ENCODE measurements at places on chromosomes 2 and 18.

DNA sequence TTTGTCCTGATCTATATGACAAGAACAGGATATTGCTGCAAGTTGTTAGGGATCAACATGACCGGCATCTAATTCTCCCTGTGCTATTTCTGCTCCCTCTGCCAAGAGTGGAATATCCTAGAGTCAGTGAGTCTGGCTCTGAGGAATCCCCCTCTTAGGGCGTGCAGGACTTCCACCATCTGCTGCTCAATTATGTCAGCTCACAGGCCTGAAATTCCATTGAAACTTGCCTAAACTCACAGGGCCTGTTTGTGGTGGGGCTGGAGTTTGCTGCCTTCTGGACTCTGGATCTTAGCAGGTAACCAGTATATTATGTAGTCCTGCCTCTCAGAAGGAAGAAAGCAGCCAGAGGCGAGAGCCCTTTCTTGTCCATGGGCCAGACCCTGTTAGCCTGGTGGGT lies 323.0 kb downstream of the TSN start:
- no peak for DNase-seq

- no peak for DNase-seq
Measured at GRCh38 chr2:239383759-239384156, 17.1 kb downstream of the HDAC4 start.

DNA sequence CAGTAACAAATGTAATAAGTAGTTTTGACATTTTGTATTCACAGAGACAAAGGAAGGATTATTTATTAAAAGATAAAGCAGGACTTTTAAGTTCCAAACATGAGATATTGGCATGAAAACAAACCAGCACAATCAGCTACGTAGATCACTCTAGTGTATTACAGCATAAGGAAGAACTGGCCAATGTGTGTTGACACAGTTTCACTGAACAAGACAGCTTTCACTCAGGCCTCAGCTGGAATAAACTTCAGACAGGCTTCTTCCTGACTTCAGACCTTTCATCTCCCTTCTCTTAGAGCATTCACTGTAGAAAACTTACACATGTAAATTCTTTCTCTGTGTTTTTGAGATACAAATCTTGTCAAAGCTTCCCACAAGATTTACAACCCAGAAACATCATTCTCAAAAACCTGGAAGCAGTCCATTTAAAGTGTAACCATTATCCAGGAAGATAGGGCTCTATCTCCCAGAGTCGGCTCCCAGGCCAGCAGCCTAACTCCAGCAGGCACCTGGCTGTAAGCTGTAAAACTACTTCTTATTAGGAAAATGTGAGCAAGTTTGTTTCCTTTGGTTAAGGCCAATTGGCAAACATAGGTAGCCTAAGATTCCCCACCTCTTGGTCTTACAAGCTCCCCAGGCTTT lies 768.3 kb upstream of the CDH7 start:
- DNase-seq: no peak

GRCh38 chr18:57959278-57959677 lies 84.7 kb upstream of the NEDD4L start:
- peak; percentile 6 for DNase-seq

DNA sequence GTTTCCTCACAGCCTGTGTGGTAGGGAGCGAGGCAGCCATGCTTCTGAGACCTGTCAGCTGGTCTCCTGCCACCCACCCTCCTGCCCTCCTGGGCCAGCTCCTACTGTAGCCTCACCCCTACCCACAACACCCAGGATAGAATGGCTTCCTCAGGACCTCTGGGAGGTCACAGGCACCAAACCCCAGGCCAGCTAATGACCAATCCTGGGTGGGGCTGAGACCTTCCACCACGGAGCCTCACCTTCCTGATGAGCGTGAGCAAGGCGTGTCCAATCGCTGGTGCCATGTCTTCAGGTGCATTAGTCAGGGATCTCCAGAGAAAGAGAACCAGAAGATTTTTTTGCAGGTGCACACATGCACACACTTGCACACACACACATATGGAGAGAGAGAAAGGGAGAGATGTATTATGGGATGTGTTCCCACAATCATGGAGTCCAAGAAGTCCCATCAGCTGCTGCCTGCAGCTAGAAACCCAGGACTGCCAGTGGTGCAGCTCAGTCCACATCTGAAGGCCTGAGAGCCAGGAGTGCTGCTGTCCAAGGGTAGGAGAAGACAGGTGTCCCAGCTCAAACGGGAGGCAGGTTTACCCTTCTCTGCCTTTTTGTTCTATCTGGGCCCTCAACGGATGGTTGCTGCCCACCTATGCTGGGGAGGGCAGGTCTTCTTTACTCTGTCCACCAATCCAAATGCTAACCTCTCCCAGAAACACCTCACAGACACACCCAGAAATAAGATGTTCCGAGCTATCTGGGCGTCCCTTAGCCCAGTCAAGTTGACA lies 70.4 kb upstream of the HDAC4 start:
- DNase-seq: no peak

GRCh38 chr2:88450925-88451810 lies 1.3 kb downstream of the FOXI3 start:
- no peak for DNase-seq

DNA sequence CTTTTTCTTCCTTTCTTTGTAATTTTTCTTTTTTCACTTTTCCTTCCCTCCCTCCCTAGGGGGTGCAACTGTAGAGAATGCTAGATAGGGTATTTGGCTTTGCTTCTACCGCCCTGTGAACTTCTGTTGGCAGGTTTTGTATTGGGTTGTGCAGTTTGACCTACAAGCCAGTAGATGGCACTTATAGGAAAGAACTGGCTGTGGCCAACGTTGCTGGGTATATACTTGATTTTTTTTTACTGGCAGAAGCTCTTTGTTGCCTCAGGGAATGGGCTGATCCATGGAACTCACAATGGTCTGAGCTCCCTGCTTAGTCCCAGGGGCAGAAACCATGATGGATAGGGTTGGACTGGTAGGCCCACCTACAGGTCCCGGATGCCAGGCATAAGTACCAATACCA lies 1019.5 kb upstream of the LRRTM1 start:
- no peak for DNase-seq

GRCh38 chr2:100029460-100029859 lies 112.9 kb downstream of the AFF3 start:
- DNase-seq: no peak

GRCh38 chr2:20130821-20131645 lies 79.6 kb upstream of the LAPTM4A start:
- no peak for DNase-seq

- no peak for DNase-seq
Measured at GRCh38 chr2:8285081-8285480, 396.8 kb upstream of the ID2 start.

- DNase-seq: no peak
Measured at GRCh38 chr2:24702800-24703199, 90.4 kb downstream of the PTRHD1 start.

DNA sequence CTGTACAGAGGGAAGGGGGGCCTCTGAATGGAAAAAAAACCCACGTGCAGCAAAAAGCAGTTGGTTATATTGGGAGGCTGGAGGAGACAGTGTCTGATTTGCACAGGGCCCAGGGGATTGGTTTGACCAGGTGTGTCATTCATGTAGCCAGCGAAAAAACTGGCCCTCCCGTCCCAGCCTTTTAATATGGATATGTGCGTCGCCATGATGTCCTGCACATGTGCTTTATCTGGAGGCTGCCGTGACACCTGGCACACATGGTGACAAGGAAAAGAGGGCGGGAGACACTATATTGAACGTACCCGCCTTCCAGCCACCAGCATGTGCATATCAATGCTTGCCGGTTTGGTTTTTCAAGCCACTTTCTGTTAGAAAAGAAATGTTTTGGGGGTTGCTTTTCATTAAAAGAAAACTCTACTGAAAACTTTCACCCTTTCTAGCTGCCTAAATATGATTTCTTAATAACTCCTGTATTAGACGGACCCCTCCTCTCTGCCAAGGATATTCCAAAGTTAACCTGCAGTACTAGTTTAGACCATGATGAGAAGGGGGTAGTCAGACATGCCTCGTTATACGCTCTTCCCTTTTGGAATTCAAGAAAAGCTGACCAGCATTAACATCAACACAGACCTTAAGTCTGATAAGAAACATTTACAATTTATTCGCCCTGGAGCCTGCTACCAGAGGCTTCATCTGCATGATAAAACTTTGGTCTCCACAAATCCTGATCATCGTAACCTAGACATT lies 16.2 kb downstream of the SLC25A52 start:
- no peak for DNase-seq

DNA sequence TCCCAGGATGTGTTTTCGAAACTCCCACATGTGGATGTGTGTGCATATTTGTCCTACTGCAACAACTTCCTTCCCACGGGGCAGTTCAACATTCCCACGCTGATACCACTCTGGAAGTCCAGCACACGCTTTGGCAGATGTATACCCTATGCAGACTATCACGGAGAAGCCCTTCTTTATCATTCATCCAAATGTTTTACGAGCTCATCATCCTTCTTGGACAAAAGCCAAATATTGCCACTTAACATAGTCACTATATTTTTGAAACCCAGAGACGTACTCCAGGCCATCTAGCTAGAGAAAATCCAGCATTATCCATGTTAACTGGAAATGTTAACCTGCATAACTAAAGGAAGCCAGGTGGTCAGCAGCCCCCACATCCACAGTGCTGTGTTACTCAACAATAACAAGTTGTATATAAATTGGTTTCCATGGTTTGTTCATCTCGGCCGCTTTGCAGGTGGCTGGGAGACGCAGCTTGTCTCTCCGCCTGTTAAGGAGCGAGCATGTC lies 131.5 kb downstream of the ZNF532 start:
- no peak for DNase-seq

DNA sequence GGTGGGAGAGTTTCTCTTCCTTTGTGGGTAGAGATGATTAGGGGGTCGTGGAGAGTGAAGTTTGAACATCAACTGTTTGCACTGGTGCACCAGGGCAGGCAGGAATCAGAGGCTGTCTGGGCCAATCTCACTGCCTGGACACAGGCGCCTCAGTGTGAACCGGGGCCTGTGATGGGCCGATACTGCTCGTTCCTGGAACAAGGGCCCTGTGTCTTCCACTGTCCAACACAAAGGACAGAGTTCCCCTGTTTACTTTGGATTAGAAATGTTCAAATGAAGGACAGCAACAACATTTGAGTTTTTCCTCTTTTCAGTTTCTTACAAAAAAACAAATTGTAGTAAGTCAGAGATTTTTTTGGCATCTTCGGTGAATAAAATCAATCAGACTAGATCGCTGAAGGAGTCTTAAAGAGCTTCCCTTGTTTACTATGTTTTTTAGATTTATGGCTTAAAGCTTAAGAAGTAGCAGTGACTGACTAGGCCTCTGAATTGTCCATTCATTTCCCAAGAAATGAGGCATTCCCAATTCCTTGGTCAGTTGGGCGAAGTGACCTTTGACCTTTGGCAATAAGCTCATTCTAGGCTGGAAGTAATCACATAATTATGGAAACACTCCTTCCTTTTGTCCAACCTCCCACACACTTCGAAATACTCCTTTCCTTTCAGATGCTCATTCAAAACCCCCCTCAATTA lies 11.6 kb upstream of the TGFA start:
- no peak for DNase-seq

GRCh38 chr2:46431481-46432235 lies 47.7 kb upstream of the TMEM247 start:
- no peak for DNase-seq

- no peak for DNase-seq
Measured at GRCh38 chr18:42310956-42311355, 355.9 kb downstream of the PIK3C3 start.

DNA sequence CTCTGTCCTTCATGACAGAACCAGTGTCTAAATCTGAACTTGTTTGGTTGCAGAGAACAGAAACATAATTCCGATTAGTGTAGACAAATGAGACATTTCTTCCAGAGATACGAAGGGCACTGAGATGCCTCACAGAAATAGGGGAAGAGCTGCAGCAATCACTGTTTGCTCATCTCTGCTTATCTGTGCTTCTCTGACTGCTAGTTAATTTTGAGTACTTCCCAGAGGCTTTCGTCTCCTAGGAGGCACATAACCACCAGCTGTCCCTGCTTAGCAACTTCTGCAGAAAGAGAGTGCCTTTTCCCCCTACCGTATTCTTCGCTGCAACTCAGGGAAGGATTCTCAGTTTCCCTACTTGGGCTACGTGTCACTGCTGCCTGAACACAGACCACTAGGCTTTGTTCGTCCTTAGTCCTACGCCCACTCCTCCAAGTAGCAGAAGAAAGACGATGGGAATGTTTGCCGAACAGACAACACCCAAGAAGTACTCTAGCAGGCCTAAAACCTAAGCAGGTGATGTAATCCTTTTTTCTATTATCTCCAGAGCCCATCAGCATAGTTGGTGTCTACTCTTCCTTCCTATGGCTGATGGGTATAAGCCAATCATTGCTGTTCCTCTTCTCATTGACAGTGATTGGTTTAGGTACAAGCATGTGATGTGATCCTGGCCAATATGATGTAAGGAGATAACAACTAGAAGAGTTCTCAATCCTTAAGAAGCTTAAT lies 63.6 kb downstream of the TNP1 start:
- no peak for DNase-seq
